NCI-H1417 (cell line): ENCODE measurements at places on chromosomes 12 and 14.

DNA sequence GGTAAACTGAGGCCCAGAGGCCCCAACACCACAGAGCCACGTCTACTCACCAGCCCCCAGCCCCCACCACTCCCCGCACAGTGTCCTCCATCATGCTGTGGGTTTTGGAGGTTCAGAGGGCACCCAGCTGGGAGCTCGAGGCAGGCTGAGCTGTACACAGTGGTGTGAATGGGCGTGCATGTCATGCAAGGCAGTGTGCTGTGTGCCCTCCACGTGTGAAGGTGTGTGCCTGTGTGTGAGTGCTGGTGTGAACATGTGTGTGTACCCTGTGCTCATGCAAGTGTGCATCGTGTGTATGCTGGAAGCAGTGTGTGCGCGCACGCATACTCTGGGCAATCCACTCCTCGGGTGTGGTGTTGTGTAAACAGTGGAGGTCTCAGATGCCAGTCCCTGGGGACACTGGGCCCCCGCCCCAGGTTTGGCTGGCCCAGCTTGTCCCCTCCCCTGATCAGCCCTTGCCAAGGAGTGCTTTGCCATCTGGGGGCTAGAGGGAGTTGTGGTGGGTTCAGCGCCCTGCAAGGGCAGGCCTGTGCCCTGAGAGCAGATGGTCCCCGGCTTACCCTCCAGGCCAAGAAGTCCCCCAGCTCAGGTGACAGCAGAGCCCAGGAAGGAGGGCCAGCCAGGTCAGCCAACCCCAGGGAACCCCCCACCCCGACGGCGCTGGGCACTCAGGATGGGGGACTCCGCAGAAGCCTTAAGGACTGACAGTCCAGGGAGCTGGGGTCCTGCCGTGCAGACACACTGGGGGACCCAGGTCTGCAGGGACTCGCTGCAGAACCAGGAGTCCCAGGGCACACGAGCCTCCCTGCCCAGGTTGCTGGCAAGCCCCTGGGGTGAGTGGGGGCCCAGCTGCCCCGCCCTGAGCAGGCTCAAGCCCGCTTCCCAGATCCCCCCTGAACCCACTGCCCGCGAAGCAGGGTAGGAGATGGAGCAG, 23.8 kb upstream of the GPR132 start:
- DNase-seq, result no peak

DNA sequence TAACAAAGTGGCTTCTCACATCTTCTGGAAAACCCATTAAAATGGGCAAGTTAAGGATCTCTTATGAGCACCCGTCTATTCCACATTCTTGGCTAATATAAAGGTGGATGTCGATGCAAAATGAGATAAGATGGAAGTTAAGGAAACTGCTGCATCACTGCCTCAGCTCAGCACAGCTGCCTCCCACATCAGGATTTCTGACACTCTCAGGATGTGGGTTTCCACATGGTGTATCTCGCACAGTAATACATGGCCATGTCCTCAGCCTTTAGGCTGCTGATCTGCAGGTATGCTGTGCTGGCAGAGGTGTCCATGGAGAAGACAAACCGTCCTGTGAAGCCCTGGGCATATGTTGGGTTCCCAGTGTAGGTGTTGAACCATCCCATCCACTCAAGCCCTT, 1348.0 kb downstream of the TMEM121 start:
- no peak for DNase-seq

- no peak for DNase-seq
Observed at GRCh38 chr12:102232446-102232845, 34.8 kb upstream of the PMCH start.

DNA sequence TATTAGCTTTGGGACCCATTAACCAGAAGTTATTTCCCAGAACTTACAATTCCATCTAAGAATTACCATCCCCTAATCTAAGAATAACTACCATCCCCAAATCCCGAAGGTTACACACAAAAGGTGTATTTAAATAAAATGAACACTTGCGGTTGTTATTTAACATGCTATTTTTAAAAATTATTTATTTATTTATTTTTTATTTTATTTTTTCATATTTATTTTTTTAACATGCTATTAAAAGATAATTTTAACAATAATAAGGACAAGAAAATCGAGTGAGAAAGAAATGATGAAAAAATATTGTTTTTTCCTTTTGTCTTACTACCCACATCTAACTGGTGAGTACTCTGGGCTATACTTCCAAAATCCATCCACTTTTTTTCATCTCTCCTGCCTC, 6.3 kb downstream of the FBXO33 start:
- DNase-seq, result no peak

DNA sequence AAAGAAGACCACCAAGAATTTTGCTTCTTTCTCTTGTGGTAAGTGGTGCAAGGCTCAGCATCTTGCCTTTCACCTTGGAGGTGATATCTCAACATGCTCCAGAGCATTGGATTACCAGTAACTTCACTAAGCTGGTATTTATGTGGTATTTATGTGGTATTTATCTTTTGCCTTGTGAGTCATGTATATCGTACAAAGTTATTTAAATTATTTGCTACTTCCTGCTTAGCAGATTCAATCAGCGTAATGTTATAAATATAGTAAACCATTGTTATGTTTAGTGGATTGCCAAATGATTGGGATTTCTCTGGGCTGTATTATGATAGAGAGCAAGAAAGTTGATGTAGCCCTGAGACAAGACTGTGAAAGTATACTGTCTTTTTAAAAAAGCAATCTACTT, 366.4 kb downstream of the IPO8 start:
- no peak for DNase-seq

GRCh38 chr12:51244269-51244668, 5.6 kb downstream of the DAZAP2 start:
- no peak for DNase-seq

DNA sequence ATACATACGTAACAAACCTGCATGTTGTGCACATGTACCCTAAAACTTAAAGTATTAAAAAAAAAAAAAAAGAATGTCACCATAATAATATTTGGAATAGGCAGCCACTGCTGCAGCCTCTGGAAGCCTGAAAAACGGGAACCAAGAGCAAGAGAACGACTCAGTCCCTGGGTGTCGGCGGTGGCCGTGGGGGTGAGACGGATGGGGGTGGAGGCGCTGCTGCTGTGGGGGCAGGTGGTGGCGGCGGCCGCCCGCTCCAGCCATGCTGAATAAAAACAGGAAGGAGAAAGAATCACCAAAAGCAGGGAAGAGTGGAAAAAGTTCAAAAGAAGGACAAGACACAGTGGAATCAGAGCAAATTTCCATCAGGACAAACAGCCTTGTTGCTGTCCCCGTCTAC, 46.9 kb downstream of the ZFYVE21 start:
- DNase-seq, result no peak
